Spinal cord (tissue), 10 donors: ENCODE measurements at places on chromosomes 3 and 15.
A peak's percentile ranks its signal among the peaks of the same experiment; 100 is the strongest.

GRCh38 chr3:25246913-25247312 is 181.2 kb upstream of the RARB start:
- H3K36me3 ChIP-seq: no peaks in the 10 kb centered on the region
- no peaks in the 10 kb centered on the region for H3K27me3 ChIP-seq

- peaks cover 14% of the 10 kb centered on the region for H3K4me1 ChIP-seq
- H3K4me3 ChIP-seq: no peak overlapping the region
- no peak for DNase-seq
- no peak overlapping the region for H3K27ac ChIP-seq
- peaks cover 5% of the 10 kb centered on the region for H3K27me3 ChIP-seq
These were observed 4.6 kb upstream of the FBLN2 start for GRCh38 chr3:13544293-13544831.

DNA sequence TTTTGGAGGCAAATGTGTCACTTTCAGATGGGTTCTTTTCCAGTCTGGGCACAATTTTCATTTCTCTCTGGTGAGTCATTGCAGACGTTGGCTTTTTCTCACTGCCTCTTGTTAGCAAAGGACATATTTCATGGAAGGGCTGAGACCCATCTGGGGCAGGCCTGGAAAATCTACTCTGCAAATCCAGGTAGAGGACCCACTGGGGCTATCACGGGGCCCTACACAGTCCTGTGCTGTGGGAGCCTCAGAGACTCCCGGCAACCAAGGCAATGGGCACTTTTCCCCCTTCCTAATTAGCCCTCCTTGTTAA is 58.0 kb downstream of the HRH1 start:
- no peak overlapping the region for H3K4me3 ChIP-seq
- peaks cover 26% of the 10 kb centered on the region for H3K4me1 ChIP-seq
- H3K36me3 ChIP-seq: no peaks in the 10 kb centered on the region
- H3K27me3 ChIP-seq: no peaks in the 10 kb centered on the region
- no peak overlapping the region for H3K27ac ChIP-seq

DNA sequence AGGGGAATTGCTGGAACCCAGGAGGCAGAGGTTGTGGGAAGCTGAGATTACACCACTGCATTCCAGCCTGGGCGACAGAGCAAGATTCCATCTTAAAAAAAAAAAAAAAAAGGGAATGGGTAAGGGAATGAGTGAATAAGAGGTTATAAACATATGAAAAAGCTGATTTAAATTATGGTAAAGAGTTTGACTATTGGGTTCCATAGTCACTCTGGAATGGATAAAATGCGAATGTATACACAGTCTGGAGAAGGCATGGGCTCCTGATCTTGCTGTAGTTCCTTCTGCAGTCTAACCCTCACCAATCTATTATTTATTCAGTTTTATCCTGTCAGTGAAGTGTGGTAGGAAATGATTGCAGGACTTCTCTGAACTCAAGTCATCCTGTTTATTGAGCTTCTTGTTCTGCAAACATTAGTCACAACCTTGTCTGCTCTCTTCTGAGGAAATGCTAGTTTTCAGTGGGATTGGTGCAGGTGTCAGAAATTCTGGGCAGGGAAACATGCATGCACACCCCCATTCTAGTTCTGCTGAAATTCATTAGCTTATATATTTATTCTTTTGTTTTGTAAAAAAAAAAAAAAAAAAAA is 190.9 kb upstream of the CFAP20DC start:
- no peak overlapping the region for H3K4me3 ChIP-seq
- H3K36me3 ChIP-seq: no peaks in the 10 kb centered on the region
- H3K4me1 ChIP-seq: no peaks in the 10 kb centered on the region
- H3K27me3 ChIP-seq: no peaks in the 10 kb centered on the region
- DNase-seq: no peak

GRCh38 chr3:20121088-20121487 is 64.9 kb downstream of the SGO1 start:
- H3K27me3 ChIP-seq: no peaks in the 10 kb centered on the region
- no peak overlapping the region for H3K4me3 ChIP-seq
- DNase-seq: no peak
- H3K27ac ChIP-seq: no peak overlapping the region
- peaks cover 8% of the 10 kb centered on the region for H3K36me3 ChIP-seq
- H3K4me1 ChIP-seq: no peaks in the 10 kb centered on the region

- H3K4me3 ChIP-seq: no peak overlapping the region
- H3K4me1 ChIP-seq: no peaks in the 10 kb centered on the region
- H3K27me3 ChIP-seq: no peaks in the 10 kb centered on the region
These were observed 307.0 kb downstream of the EPHA6 start for GRCh38 chr3:97121386-97121785.

GRCh38 chr3:49158103-49158709 is 7.9 kb downstream of the CCDC71 start:
- H3K27me3 ChIP-seq: no peaks in the 10 kb centered on the region
- no peaks in the 10 kb centered on the region for H3K4me1 ChIP-seq
- DNase-seq: no peak

DNA sequence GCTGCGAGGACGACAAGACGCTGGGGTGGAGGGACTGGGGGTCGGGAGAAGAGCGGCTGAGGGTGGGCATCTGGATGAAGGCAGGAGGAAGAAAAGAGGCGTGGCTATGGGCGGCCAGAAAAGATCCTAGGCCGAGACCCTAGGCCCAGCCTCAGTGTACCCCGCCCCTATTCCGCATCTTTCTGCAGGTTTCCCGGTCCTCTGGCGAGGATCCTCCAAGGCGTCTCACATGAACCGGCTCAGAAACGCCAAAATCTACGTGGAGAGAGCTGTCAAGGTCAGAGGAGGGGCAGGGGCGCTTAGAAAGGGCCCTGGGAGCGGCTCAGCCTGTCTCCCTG is 340 bp downstream of the TTLL3 start:
- H3K27ac ChIP-seq: peak overlapping the region; percentile 75
- H3K4me3 ChIP-seq: peak overlapping the region; percentile 60
- DNase-seq: no peak
- H3K4me1 ChIP-seq: peaks cover 24% of the 10 kb centered on the region
- no peaks in the 10 kb centered on the region for H3K27me3 ChIP-seq

DNA sequence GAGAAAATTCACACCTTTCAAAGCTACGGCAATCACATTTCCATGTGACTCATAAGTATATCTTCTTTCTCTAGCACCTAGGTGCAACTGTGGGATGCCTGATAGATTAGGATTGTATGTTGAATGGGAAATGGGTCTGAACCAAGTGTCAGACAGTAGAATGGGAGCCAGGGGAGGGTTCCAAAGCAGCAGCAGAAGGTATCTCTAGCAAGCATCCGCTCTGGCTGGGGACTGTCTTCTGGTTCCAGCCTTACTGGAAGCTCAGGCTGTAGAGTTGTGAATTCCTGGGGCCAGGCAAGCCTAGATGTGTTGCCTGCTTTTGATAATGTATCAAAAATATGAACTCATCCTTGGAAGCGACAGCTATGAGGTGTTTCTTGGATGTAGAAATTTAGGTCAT is 2.1 kb upstream of the CHL1 start:
- H3K4me3 ChIP-seq: no peak overlapping the region
- H3K27me3 ChIP-seq: no peaks in the 10 kb centered on the region
- DNase-seq: no peak
- peaks cover 8% of the 10 kb centered on the region for H3K4me1 ChIP-seq
- H3K36me3 ChIP-seq: no peaks in the 10 kb centered on the region
- peak overlapping the region; percentile 29 for H3K27ac ChIP-seq

- peaks cover 5% of the 10 kb centered on the region for H3K36me3 ChIP-seq
- peaks cover 57% of the 10 kb centered on the region for H3K4me1 ChIP-seq
- no peak for DNase-seq
These were observed 24.5 kb downstream of the DUSP7 start for GRCh38 chr3:52031896-52032295.

DNA sequence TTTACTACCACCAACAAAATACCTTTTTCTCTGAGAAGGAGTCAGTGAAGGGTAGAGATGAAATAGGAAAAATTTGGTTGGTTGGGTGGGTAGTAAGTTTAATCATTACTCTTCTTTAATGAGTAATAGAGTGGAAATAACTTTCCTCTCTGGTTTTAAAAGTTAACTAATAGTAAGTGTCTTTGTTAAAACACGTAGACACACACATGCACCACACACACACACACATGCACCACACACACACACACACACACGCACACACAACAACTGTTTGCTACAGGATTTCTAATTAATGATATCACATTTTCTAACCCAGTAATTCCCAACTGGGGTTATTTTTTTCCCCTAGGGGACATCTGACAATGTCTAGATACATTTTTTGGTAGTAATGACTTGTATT is 84.1 kb downstream of the CHL1 start:
- DNase-seq: no peak
- H3K27ac ChIP-seq: no peak overlapping the region
- no peaks in the 10 kb centered on the region for H3K4me1 ChIP-seq
- no peaks in the 10 kb centered on the region for H3K27me3 ChIP-seq
- H3K36me3 ChIP-seq: no peaks in the 10 kb centered on the region

DNA sequence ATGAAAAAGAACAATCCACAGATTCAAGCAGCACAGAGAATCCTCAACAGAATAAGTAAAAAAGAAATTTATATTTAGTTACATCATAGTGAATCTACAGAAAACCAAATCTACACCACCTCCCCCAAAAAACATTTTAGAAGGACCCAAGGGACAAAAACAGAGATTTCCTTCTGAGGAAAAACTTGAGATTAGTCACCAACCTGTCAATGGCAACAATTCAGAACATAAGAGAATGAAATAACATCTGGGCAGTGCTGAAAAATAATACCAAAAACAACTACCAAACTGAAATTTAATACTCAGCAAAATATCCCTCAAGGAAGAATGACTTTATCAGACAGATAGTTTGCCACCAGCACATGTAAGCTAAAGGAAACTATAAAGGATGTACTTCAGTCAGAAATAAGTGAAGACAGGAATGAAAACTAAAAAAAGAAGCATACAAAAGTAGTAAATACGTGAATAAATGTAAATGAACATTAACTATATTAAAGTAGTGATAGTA is 260.7 kb downstream of the ULK4 start:
- no peak for DNase-seq
- no peaks in the 10 kb centered on the region for H3K27me3 ChIP-seq
- no peaks in the 10 kb centered on the region for H3K36me3 ChIP-seq
- H3K4me1 ChIP-seq: no peaks in the 10 kb centered on the region
- H3K27ac ChIP-seq: no peak overlapping the region
- no peak overlapping the region for H3K4me3 ChIP-seq

GRCh38 chr3:18402239-18402799 is 22.8 kb downstream of the SATB1 start:
- no peaks in the 10 kb centered on the region for H3K36me3 ChIP-seq
- no peak overlapping the region for H3K27ac ChIP-seq
- DNase-seq: no peak
- H3K4me1 ChIP-seq: no peaks in the 10 kb centered on the region
- H3K4me3 ChIP-seq: no peak overlapping the region
- H3K27me3 ChIP-seq: no peaks in the 10 kb centered on the region

GRCh38 chr3:4584456-4585249 is 91.5 kb downstream of the ITPR1 start:
- no peak overlapping the region for H3K4me3 ChIP-seq
- H3K27ac ChIP-seq: peak overlapping the region; percentile 25
- H3K27me3 ChIP-seq: no peaks in the 10 kb centered on the region
- DNase-seq: no peak
- no peaks in the 10 kb centered on the region for H3K4me1 ChIP-seq
- no peaks in the 10 kb centered on the region for H3K36me3 ChIP-seq

- peaks cover 11% of the 10 kb centered on the region for H3K4me1 ChIP-seq
- no peaks in the 10 kb centered on the region for H3K36me3 ChIP-seq
- no peak for DNase-seq
These were observed 198.4 kb downstream of the ADAMTS17 start for GRCh38 chr15:100143378-100143777.

DNA sequence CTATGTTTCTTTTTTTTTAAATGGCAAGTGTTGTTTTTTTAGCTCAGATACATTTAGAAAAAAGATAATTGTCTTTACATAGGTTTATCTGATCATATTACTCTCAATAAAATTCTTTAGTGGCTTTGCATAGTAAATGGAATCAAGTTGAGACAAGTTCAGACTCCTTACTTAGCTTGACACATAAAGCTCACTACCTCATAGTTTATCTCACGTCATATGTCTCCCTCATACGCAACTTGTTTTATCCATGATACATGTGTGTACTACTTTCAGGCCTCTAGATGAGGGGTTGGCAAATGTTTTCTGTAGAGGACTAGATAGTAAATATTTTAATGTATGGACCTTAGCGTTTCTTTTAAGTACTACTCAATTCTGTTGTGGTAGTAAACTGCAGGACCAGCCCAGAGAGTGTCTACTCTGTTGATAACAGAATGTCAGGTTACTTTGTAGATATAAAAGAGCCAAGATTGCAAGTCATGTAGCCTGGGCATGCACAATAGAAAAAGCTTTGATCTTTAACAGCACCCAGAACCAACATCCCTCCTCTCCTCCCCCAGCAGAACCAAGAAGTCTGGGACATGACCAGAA is 28.2 kb upstream of the MGA start:
- no peaks in the 10 kb centered on the region for H3K27me3 ChIP-seq
- H3K27ac ChIP-seq: no peak overlapping the region
- no peak for DNase-seq
- H3K36me3 ChIP-seq: no peaks in the 10 kb centered on the region
- H3K4me3 ChIP-seq: no peak overlapping the region

DNA sequence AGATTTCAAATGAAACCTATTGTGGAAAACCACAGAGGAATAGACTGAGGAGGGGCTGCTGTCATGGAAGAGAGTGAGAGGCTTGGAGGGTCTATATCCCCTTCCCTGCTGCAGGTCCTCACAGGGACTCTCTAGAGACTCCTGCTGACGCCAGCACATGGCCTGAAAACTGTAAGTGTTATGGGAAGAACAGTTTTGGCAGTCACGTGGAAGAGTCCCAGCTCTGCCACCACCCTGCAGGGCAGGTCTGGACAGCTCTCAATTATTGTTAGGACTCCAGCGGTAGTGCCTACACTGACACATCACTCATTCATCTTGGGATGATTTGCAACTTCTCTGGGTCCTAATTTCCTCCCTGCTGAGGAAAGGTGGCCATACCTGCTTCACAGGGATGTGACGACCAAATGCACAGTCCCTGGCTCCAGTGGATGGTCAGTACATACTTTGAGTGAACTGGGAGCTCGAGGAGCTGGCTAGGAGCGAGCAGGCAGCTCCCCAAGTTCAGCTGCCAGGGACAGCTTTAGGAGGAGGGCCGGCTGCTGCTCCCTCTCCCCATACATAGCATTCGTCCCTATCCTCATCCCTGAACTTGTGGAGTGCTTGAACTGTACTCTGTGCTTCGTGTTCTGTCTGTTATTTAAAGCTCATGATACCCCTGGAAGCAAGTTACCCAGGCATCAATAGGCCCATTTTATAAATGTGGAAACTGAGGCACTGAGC is 49.2 kb downstream of the CTXND1 start:
- H3K4me1 ChIP-seq: no peaks in the 10 kb centered on the region
- no peak for DNase-seq
- no peaks in the 10 kb centered on the region for H3K27me3 ChIP-seq

GRCh38 chr15:89406940-89407607 is 72.5 kb upstream of the POLG start:
- peaks cover 32% of the 10 kb centered on the region for H3K36me3 ChIP-seq
- peak overlapping the region; percentile 16 for H3K4me3 ChIP-seq
- peaks cover 84% of the 10 kb centered on the region for H3K4me1 ChIP-seq
- H3K27ac ChIP-seq: peak overlapping the region; percentile 91

- H3K27ac ChIP-seq: no peak overlapping the region
- H3K4me3 ChIP-seq: no peak overlapping the region
- no peaks in the 10 kb centered on the region for H3K27me3 ChIP-seq
These were observed 89.4 kb upstream of the SKOR1 start for GRCh38 chr15:67735896-67736295.
